SJCRH30 (cell line): ENCODE measurements at places on chromosomes 1 and 21.
A peak's percentile ranks its signal among the peaks of the same experiment; 100 is the strongest.

GRCh38 chr1:63966016-63966415 lies 192.2 kb downstream of the ROR1 start:
- DNase-seq = no peak

GRCh38 chr1:6090996-6091822 lies 45.5 kb downstream of the KCNAB2 start:
- no peak for DNase-seq

GRCh38 chr1:28208818-28209441 lies 23.9 kb downstream of the DNAJC8 start:
- peak; percentile 46 for DNase-seq

DNA sequence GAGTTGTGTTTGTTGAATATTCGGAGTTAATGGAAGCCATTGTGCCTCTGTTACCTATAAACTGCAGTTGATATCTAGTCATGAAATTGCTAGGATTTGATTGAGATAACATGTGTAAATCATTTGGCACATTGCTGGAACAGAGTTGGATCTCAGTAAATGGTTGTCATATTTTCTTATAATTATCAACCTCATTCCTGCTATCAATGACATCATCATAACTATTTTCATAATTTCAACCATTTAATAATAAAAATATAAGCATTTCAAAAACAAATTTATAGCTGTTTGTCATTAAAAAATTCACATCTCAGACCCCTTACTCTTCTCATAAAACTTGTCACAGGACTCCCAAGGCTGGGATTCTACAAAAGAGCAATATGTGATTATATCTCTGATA lies 133.4 kb downstream of the PTGER3 start:
- no peak for DNase-seq

DNA sequence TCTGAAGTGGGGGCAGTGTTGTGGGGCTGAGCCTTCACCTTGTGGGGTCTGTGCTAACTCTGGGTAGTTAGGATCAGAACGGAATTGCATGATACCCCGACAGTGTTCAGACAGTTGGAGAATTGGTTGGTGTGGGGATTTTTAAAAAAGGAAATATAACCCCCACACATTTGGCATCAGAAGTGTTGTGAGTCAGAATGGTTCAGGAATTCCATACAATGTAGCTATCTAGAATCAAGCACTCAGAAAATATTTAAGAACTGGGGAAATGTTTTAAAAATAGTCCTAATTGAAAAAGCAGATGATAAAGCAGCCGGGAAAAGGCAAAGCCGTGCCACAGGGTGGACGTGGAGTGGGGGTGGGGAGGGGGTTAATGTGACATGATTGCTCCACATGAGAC lies 6.5 kb upstream of the S100A7 start:
- no peak for DNase-seq

DNA sequence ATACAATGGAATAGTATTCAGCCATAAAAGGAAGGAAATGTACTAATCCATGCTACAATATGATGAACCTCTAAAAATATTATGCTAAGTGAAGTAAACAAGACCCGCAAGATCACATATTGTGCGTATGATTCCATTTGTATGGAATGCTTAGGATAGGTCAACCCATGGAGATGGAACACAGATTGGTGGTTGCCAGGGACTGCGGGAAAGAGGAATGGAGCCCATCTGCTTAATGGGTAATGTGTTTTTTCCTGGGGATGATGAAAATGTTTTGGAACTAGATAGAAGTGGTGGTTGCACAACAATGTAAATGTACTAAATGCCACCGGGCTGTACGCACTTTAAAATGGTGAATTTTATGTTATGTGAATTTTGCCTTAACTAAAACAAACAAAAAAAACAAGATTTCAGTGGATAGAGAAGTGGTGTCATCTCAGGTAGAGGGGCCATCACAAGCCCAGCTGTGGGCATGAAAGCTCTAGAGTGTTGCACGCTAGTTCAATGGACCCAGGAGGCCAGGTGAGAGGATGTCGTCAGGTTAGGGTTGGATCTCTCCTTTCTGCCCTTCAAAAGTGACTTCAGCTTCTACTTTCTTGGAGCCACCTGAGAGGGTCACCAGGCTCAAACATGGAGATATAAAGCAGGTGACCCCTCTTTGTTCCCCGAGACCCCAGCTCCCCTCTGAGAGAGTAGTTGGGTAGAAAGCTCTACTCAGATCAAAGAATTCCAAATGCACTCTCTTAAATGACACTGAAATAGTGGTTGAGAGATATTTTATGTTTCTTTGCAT lies 2.5 kb downstream of the C1orf115 start:
- no peak for DNase-seq

DNA sequence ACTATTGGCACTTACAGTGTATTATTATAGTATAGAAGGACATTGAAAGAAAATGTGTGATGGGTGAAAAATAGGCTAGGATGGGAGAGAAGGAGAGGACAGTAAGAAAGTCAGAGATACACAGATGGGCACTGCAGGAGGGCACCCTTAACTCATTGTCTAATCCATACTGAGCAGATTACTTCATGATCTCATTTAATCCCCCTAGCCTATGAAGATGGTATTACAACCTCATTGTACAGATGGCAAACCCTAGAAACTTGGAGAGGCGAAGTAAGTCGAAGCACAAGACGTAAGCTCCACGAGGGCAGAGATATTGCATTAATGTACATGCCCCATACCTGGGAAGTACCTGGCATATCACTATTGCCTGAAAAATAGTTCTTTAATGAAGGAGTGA lies 346.9 kb upstream of the DAB1 start:
- peak; percentile 14 for DNase-seq

GRCh38 chr1:188006354-188006753 lies 1177.6 kb downstream of the PLA2G4A start:
- no peak for DNase-seq

DNA sequence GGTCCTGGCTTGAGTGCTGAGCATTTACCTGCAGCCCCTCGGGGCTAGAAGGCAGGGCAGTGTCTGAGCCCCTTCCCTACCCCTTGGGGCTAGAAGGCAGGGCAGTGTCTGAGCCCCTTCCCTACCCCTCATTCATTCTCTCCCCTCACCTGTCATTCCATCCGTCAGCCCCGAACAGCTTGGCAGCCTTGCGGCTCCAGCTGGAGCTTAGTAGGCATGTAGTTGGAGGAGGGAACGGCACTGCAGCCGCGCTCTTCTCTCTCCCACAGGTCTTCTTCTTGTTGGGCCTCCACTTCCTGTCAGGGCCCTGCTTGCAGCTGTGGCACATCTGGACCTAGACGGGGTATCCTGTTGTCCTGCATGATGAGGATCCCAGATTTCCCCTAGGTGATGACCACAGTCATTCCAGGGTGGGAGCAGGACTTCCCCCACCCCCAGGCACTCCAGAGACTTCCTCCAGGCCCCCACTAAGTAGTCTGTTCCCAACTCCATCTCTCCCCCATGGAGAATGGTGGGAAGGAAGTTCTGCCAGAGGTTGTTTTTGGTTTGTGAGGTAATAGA lies 22.2 kb downstream of the MAPKAPK2 start:
- peak; percentile 67 for DNase-seq

- DNase-seq = no peak
These were observed 79.0 kb downstream of the NPHP4 start for GRCh38 chr1:5913078-5913845.

GRCh38 chr1:208209286-208209685 lies 34.9 kb downstream of the PLXNA2 start:
- DNase-seq = no peak

GRCh38 chr1:114756009-114756892 lies 1.5 kb downstream of the CSDE1 start:
- DNase-seq = no peak

DNA sequence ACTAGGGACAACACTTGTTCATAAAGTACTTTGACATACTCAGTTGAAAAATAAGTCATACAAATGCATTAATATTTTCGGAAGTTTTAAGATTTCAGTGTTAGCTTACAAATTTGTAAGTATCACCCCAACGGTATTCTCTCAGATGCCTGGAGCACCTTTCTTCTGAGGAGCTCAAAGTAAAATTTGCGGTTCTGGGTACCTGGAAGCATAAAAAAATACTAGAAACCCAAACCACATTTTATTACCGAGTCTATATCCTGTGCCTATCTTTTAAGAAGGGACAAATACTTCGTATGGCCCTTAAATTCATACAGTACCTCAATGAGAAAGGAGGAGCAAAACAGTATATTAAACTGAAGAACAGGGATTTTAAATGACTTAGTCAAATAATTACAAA lies 10.2 kb downstream of the SRSF4 start:
- no peak for DNase-seq

GRCh38 chr1:63914706-63915105 lies 140.9 kb downstream of the ROR1 start:
- no peak for DNase-seq

DNA sequence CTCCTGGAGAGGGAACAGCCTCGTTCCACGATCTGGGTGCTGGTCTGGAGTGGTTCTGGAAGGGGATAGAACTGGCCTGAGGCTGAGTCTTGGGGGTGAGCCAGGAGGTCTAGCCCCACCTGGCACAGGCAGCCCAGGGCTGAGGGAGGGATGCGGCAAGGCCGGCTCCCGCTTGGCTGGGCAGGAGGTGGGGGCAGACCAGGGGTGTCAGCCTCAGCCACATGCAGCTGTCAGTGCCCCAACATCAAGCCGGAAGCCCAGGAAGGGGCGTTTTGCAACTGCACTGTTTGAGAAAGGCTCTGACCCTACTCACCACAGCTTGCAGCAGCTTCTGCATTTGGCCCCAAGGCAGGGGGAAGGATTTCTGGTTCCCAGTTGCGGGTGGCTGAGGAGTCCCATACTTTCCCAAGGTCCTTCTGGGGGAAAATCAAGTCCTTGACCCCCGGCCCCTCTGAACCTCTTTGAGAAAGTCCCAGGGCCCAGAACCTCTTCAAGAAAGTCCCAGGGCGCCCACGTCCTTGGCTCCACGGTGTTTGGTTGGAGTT lies 2.0 kb downstream of the EFHD2 start:
- DNase-seq = peak; percentile 91

GRCh38 chr1:55214212-55214933 lies 791 bp downstream of the USP24 start:
- peak; percentile 79 for DNase-seq

- DNase-seq = no peak
These were observed 39.6 kb downstream of the TMEM53 start for GRCh38 chr1:44634606-44635189.

DNA sequence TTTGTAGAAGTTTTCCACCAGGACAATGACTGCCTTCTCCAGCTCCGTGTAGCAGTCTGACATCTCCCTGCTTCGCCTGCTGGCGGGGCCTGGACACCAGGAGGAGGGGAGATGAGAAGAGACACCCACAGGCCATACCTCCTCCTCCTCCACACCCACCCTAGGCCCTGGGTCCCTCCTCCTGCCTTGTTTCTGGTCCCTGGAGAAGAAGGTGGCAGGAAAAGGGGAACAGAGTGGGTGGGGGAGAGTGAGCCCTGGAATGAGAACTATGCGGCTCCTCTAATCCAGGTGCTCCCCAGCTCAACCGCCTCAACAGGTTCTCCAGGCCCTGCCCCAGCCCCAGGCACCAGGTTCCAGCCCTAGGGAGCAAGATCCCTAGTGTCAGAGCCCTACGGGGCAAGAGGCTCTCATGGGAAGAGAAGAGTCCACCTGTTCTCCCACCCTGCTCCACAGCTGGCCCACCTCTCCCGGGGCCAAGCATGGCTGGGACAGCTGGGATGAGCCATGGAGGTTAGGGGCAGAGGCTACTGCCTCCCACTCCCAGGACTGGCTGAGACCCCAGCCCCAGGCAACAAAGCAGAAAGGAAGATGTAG lies 4.8 kb downstream of the S100A16 start:
- DNase-seq = peak; percentile 31
